Right hindlimb (tissue), 1 donor: ENCODE measurements at places on chromosomes 4 and X.
A peak's percentile ranks its signal among the peaks of the same experiment; 100 is the strongest.

- DNase-seq: no peak
Measured at GRCh38 chr4:63529581-63530337, 879.5 kb downstream of the TECRL start.

- no peak for DNase-seq
Measured at GRCh38 chr4:109914322-109914721, 1.6 kb downstream of the EGF start.

- no peak for DNase-seq
Measured at GRCh38 chr4:94583914-94584641, 132.3 kb downstream of the PDLIM5 start.

DNA sequence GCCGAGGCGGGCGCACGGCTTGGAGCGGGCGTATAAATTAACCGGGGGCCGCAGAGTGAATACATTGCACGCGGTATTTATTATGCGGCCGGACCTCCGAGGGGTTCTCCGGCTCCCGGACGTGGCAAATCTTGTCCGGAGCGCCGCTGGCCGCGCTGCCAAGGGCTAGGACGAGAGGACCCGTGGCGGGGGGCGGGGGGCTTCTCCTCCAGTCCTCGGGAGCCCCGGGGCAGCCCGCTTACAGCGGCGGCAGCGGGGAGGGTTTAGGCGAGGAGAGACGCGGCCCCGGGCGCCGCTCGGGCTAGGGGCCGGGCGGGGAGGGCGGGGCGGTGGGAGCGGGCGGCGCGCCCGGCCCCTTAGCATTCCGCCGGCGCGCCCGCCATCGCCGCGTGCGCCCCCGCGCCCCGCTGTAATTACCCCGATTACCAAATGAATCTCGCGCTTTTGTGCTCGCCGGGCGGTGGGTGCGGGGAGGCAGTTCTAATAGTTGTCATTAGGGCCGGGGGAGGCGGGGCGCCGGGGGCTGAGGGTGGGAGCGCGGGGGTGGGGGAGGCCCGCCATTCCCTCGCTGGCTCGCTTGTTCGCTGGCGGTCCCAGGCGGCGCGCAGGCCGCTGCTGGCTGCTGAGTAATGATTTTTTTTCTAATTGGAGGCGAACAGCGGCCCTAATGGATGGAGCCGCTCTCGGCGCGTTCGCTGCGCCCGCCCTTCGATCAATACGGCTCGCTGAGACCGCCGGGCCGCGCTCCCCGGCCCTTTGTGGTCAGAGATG lies 276.6 kb downstream of the BCOR start:
- DNase-seq: peak; percentile 61

GRCh38 chr4:96471956-96472867 lies 632.3 kb downstream of the PDHA2 start:
- no peak for DNase-seq

DNA sequence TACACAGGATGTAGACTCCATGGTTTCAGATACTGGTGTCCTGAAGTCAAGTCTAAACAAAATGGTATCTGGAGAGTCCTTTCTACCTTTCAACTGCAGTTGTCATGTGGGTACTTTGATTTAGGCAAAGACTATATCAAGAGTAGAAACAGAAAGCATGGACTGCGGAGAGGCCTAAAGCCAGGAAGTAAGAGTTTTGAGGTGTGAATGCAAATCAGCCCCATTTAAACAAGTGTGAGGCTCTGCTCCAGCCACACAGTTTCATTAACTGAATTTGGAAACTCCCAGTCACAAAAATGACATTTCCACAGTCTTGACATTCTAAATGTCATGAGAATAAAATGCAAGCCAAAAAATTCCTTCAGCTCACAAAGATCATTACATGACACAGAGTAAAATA lies 87.2 kb upstream of the MCF2 start:
- DNase-seq: no peak

GRCh38 chr4:165208221-165208652 lies 876 bp downstream of the KLHL2 start:
- no peak for DNase-seq

GRCh38 chr4:90071289-90072235 lies 55.6 kb upstream of the CCSER1 start:
- DNase-seq: no peak

- no peak for DNase-seq
Measured at GRCh38 chr4:154707877-154708276, 35.9 kb upstream of the LRAT start.

DNA sequence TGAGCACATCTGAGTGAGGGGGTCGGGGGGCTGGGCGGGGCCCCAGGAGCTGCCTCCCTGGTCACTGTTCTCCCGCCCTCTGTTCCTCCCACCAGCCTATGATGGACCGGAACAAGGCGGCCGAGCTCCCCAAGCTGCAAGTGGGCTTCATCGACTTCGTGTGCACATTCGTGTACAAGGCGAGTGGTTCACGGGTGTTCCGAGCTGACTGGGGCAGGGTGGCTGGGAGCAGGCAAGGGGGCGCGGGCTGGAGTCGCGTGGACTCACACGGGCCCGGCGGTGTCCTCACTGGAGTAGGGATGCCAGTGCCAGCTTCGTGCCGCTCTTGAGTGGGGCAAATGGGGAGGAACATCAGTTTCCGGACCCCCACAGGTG lies 7.7 kb downstream of the ATP5ME start:
- peak; percentile 25 for DNase-seq

DNA sequence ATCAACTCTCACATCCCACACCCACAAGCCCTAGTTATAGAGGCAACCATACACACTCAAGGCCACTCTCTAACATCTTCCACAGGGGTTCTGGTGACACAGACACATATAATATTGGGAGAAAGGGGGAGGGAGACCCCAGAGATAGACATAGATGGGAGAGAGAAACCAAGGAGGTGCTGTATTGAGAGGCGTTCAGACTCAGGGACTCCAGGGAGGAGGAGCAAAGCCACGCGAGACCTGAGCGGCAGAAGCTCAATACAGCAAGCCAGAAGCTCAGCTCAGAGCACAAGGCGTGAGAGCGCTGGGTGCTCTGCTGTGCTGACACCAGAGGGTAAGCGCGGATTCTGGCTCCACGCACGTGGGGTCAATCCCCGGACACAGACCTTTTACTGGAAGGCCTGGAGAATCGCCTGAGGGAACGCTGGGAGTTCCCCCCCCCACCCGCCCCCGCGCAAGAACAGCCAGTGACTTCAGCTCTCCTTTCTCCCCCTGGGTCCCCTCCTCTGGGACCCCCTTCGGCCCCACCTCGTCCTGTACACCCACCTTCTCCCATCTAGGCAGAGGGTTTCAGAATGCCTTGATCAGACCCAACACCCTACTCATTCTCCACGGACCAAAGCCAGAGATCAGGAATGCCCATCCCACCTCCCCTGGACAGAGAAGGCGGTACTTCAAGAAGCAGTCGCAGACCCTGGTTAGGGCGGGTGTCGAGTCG lies 8.7 kb downstream of the MSX1 start:
- no peak for DNase-seq
